ENCODE measurements at places on chromosomes 3 and 15.
A peak's percentile ranks its signal among the peaks of the same experiment; 100 is the strongest.

- DNase-seq = peak; percentile 75
Measured at GRCh38 chr3:78804251-78805037, 963.4 kb downstream of the ROBO1 start.

DNA sequence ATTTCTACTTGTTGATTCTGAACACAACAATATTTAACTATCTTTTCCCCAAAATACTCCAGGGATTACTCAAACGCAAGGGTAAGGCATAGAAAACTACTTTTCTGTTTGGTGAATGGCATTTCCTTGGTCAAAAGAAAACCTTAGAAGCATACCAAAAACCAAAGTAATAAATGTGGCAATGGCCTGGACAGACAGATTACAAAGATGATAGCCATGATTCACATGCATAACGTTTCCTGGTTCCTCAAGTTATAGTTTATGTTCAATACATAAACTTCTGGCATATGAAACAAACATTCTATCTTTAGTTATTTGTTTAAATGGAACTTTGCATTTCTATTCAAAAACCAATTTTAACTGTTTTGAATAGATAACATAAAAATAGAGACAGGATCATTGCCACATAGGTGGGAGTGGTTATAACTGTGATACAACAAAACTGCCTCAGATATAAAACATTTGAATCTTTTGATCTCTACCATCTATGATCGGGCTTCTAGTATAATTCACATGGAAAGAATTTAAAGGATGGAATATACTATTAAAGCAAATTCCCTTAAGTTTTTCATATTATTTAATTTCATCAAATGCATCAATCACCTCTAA, 32.1 kb downstream of the FOXP1 start:
- no peak for DNase-seq

DNA sequence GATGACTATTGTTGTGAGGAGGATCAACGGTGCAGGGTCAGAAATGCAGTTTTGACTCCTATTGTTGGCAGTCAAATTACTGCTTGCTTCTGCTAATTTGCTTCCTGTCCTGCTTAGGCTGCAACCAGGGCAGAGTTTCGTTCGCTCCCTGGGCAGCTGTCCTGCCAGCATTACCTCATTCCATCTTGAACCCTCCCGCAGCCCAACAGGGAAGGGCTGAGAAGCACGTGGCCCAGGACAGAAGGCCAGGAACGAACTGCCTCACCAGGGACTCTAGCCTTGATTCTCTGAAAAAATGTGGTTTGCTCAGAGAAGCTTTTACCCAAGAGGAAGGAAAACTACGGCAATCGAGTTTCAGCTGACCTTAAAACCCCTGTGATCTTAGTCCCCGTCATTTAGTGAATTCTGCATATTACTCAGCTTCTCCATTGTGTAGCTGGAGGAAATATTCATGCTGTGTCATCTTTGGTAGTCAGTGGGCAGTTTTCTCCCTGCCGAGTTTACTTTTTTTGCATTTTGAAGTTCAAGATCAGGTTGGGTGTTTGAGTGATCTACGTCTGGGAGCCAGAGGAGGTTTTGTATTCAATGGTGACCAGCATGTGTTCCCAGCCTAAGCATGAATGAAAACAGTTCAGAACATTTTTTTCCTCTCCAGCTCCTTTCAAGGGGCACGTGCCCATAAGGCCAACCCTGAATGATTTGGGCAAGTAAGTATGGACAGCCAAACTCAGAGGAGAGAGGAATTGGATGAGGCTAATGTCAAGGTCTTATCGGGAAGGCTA, 23.0 kb downstream of the TLNRD1 start:
- DNase-seq = peak; percentile 60

GRCh38 chr3:54188176-54188791, 65.9 kb downstream of the CACNA2D3 start:
- peak; percentile 1 for DNase-seq

- no peak for DNase-seq
Measured at GRCh38 chr3:157166115-157166514, 6.2 kb upstream of the CCNL1 start.
